ENCODE measurements at places on chromosomes 1 and 21.

GRCh38 chr1:8870103-8870502, 8.4 kb downstream of the ENO1 start:
- DNase-seq = no peak

GRCh38 chr1:53198241-53198651, 1.6 kb downstream of the CPT2 start:
- DNase-seq = peak; percentile 26

DNA sequence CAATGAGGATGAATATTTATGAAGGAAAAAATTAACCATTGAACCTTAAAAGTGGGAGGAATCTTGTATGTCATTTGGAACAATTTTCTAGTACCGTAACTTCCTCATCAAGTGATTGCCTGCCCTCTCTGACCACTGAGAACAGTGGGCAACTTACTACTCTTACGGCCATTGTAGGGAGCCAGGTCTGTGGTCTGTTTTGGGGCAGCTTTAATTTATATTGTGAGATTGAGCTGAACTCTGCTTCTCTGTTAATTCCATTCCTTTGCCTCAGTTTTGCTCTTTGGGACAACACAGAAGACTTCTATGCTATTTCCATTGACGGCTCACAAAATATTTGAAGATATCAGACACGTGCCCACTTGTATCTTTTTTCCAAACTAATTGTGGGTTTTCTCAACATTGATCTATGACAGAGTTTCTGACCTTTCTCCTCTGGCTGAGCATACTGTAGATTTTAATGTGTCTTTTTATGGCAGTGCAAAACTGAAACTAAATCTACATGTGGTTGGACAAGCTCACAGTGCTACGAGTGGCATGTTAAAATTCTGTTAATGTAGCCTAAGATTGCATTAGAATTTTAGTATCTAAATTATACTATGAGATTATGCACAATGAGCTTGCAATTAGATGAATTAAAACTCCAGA, 27.8 kb upstream of the ZNF281 start:
- DNase-seq = peak; percentile 7

DNA sequence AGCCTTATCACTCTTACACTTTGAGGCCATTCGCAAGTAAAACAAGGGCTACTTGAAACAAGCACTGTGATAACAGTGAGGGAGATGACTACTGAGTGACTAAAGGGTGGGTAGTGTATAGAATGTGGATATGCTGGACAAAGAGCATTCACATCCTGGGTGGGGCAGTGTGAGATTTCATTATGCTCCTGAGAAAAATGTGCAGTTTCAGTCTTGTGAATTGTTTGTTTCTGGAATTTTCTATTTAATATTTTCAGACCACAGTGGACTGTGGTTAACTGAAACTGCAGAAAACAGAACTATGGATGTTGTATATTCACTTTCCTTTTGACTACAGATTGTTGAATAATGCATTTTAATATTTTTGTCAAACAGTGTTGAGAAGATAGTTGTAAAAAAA, 25.1 kb upstream of the B3GALT2 start:
- peak; percentile 16 for DNase-seq

DNA sequence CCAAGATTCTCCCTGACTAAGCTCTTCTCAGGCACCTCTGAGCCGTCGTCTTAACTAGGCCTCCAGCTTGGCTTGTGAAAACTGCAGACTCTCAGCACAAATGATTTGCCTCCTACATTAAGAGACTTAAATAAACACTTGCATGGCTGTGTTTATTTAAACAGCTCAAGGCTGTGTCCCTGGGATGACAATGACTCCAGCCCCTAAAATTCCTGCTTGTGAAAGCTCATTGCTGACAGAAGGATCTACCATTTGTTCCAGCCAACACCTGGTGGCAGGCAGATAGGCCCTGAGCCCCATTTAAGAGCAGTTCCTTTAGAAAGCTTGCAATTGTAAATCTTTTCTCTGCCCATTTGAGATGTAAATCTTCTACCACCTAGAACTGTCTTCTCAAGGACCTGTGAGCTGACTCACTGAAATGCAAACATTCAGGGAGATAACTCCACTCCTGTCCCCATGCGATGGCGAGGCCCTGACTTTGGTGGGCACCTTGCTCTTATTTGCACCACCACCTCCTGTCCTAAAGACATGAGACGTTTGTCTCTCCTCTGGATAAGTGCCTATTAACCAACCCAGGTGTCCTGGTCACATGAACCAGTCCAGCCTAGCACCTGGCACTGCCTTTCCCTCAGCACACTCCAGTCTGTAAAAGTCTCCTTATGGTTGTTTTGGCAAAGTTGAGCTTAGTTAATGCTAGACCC, 15.1 kb upstream of the PCP4 start:
- DNase-seq = no peak

DNA sequence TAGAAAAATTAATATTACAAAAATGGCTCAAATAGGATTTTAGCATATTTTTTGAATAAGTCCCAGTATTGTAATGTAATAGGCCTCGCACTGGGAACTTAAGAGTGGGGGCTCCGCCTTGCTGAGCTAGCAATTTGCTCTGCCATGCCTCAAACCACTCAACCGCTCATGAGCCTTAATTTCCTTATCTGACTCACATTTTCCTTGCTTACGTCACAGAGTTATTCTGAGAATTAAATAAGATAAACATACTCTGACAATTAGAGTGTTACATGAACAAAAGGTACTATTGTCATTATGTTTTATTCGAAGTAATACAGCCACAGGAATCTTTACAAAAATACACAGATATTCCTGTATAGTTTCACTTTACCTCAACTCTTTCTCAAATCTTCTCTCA, 108.1 kb downstream of the SLC44A5 start:
- no peak for DNase-seq

- DNase-seq = peak; percentile 41
These were observed 489.3 kb upstream of the VAMP3 start for GRCh38 chr1:7281821-7282220.

DNA sequence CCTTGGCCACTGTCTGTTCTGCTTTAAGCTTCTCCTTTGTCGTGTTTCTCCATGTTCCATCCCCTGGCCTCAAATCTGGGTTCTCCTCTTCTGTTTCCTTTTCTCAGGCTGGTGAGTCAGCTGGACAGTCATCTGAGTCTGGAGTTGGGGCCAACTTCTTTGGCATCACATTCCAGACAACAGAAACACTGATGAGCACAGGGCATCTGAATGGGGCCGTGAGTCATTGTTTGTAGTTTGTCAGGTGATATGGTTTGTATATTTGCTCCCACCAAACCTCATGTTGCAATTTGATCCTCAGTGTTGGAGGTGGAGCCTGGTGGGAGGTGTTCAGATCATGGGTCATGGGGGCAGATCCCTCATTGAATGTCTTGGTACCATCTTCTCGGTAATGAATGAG, 14.3 kb upstream of the OLIG2 start:
- DNase-seq = no peak

DNA sequence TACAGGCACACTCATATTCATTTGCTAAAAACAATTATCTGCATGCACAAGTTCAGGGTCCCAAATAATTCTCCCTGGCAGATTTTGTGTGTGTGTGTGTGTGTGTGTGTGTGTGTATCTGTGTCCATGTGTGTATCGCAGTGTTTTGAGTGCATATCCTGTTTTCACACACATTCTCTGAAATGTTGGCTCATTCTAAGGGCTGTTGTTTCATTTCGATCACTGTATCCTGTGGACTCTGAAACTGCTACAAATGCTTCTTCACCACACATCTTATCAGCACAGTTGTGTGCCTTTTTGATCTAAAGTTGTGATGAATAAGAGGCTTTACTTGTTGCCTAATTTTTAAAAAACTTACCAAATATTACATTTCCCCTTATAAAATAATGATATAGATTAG, 34.6 kb downstream of the NR5A2 start:
- no peak for DNase-seq

GRCh38 chr1:196181594-196181878, 426.7 kb downstream of the KCNT2 start:
- peak; percentile 4 for DNase-seq

GRCh38 chr1:228150461-228151179, 890 bp downstream of the GJC2 start:
- peak; percentile 88 for DNase-seq

DNA sequence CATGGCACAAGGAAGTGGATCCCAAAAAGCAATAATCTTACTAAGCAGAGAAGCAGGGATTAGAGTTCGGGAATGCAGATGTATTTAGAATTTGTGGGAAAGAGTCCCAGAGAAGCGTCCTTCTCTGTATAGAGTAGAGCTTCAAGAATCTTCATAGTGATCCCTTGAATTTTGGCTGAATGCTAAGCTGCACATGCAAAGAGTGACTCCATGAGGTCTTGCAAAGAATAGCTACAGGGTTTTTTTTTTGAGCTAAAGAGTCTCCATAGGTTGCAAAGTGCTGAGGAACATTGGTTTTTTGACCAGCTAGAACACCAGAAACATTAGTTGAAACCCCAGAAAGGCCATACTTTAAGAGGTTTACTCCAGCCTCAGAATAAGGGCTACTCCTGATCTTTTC, 206.7 kb downstream of the CTH start:
- DNase-seq = no peak

GRCh38 chr1:1120096-1120495, 4.2 kb upstream of the C1orf159 start:
- no peak for DNase-seq

DNA sequence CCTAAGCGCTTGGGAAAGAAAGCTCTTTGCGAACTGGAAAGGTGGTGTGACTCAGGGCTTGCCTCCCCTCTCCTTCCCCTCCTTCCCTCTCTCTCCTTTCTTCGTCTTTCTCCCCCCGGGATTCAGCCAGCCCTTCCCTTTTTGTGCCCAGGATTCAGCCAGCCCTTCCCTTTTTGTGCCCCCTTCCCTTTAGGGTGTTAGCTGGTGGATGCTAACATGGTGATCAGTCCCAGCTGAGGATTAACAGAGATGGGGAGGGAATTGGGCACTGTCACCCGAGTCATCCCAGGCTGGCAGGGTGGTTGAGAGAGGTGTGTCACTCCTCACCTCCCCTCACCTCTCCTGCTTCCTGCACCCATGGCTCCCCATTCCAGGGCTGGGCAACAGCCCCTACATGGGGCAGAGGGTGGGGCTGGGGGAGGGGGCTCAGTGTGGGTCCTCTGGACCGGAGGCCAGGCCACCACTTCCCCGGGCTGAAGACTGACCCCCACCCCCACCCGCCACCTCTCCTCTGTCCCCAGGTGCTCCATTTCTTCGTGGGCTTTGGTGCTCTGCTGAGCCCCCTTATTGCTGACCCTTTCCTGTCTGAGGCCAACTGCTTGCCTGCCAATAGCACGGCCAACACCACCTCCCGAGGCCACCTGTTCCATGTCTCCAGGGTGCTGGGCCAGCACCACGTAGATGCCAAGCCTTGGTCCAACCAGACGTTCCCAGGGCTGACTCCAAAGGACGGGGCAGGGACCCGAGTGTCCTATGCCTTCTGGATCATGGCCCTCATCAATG, 51.5 kb downstream of the ELK4 start:
- DNase-seq = no peak

- DNase-seq = no peak
These were observed 4.7 kb downstream of the ELF3 start for GRCh38 chr1:202014915-202015661.

DNA sequence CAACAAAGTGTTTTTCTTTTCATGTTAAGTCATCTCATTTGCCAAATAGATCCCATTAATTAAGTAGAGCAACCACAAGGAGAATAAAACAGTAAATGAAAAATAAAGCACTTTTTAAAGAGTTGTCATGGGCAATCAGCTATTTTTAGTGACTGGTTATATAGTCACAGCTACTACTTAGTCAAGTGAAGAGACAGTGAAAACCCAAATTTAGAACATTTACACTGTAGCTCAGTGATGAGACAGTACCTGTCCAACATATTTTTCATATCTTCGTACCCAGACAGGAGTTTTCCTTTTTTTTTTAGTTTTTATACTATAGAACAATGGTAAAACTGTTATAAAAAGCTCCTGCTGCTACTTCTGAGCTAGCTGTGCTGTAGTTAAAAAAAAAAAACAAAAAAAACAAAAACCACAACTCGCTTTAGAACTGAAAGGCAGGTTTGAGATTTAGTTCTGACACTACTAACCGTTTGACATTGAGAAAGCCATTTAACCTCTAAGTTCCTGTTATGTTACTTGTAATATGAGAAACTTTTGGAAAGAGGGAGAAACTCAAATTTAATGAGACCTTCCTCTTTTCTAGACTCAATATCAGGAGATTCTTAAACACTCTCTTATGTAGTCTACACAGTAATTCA, 777.5 kb downstream of the ADGRL2 start:
- no peak for DNase-seq

- no peak for DNase-seq
These were observed 36.9 kb upstream of the PSMG1 start for GRCh38 chr21:39220150-39220549.

DNA sequence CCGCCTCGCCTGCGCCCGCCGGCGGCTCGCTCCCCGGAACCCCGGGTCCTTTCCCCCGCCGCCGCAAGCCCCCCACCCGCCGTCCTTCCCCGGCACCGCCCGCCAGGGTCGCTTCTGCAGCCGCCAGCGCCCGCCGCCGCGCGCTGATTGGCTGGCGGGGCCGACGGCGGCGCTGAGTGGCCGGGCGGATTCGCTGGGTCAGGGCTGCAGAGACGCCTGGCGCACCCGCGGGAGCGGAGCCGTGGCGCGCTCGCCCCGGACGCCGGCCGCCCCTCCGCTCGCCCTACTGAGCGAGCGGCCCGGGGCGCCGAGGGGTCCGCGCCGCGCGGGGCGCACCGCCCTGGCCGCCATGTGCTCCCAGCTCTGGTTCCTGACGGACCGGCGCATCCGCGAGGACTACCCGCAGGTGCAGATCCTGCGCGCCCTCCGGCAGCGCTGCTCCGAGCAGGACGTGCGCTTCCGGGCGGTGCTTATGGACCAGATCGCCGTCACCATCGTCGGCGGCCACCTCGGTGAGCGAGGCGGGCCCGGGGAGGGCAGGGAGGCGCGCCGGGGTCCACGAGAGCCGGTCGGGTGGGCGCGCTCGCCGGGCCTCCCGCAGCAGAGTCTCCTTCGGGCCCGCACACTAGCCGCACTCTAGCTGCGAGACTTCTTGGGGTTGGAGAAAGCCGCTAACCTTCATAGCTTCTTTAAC, at the start of gene RIMKLA:
RIMKLA (plus strand) TSS at position 207 of the 694 bp plus-strand sequence; CDS start at position 350, 143 bp downstream.
- DNase-seq = peak; percentile 67
